ENCODE measurements at places on chromosomes 5 and 9. TPM values are rescaled to one million over a fixed set of nuclear protein-coding genes. Genes with fewer than 3 reads are reported as not detected.

Gene OCLN
- 7.7 TPM for total RNA-seq

Gene ACOT12
- total RNA-seq = not detected

Gene MAST4
- total RNA-seq = 0.69 TPM

Gene ZNF883
- not detected for total RNA-seq

Gene FST
- 84.8 TPM for total RNA-seq

Data from NCI-H460 (cell line).